Activated CD8-positive, alpha-beta T cell treated with anti-CD3 and anti-CD28 coated beads, Interleukin-2, amount 10 ng/mL, durations not matched to agents 7 days and 5 days (primary cell): ENCODE measurements at places on chromosomes 7 and 10.

DNA sequence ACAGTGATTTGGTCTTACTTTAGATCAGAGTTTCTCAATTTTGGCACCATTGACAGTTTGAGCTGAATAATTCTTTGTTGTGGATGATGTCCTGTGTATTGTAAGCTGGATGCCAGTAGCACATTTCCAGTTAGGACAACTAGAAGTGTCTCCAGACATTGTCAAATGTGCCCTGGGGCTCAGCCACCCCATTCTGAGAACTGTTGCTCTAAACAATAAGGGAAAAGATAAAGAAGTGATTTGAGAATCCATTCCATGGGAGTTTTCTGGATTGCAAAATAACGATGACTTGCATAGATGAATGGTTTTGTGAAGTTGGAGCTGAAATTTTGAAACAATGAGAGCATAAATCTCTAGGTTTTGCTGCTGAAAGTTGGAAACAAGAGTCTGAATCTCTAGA is 44.6 kb downstream of the NUP205 start:
- DNase-seq, result no peak

DNA sequence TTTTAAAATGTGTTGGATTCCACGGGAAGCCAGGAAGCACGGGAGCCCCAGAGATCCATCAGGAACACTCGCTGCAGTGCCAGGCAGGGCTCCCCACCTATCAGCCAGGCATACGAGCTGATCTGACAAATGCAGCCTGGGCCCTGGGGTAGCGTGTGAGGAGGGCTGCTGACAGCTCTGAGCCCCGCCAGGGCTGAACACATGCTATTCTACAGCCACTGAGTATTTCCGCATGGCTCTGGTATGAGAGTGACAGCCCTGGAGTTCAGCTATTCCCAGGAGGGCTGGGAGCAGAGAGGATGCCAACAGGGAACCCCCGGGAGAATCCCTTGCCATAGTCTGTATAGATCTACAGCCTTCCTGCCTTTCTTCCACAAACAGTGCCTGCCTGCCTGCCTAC is 237.3 kb upstream of the ZMIZ1 start:
- no peak for DNase-seq

GRCh38 chr10:13862546-13863233 is 275.9 kb downstream of the PRPF18 start:
- DNase-seq, result no peak

GRCh38 chr7:100189061-100189460 is 11.3 kb downstream of the STAG3 start:
- DNase-seq, result no peak

DNA sequence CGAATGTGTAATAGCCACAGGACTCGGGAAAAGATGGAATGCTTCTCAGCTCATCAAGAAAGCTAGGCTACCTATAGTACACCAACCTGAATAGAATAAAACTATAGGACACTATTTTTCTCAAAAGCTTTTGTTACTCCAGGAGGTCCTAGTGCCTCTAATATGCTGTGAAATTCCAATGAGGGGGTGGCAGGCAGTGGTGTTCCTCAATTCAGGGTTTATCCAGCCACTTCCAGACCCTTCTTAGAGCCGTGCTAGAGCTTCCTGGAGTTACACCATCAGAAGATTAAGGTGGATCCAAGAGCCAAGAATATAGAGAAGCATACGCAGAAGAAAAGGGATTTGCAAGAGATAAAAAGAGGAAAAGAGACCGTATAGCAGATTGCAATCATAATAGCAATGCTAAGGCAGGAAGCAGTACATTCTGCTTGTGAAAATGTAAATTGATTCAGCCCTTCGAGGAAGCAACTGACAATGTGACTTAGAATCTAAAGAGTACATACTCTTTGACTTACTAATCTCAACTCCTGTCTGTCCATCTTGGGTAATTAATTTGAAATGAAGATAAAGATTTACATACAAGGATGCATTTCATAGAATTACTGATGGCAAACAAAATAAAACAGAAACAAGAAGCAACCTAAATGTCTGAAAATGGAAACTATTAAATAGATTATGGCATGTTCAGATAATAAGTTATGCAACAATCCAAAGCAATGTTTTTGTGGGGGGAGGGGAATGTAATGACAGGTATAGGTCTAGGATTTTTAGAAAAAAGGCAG is 2.1 kb downstream of the ST8SIA6 start:
- no peak for DNase-seq
